Activated T-helper 1 cell treated with anti-CD3 and anti-CD28 coated beads, Interleukin-12 subunit alpha, Interleukin-12 subunit beta, Interleukin-2, Interleukin-4 antibody, amounts not matched to agents 30 ng/mL and 10 ng/mL and 1 ng/mL, durations not matched to agents 14 hours and 24 hours and 36 hours (primary cell): ENCODE measurements at places on chromosomes 13 and 19.

- no peak for DNase-seq
- H3K27me3 ChIP-seq: no peaks in the 10 kb centered on the region
Observed at GRCh38 chr13:66586489-66586888, 643.6 kb downstream of the PCDH9 start.

GRCh38 chr19:29598496-29598895, 7.6 kb upstream of the POP4 start:
- H3K36me3 ChIP-seq: no peaks in the 10 kb centered on the region
- H3K27ac ChIP-seq: no peak overlapping the region
- H3K4me1 ChIP-seq: no peaks in the 10 kb centered on the region
- no peak for DNase-seq

GRCh38 chr19:3250675-3251074, 26.2 kb downstream of the CELF5 start:
- H3K27ac ChIP-seq: no peak overlapping the region
- H3K4me1 ChIP-seq: no peaks in the 10 kb centered on the region
- peak; percentile 4 for DNase-seq
- no peak overlapping the region for H3K4me3 ChIP-seq

GRCh38 chr13:51980908-51981307, 30.3 kb downstream of the ATP7B start:
- peaks cover 6% of the 10 kb centered on the region for H3K27me3 ChIP-seq
- DNase-seq: no peak
- no peaks in the 10 kb centered on the region for H3K4me1 ChIP-seq
- no peak overlapping the region for H3K4me3 ChIP-seq

DNA sequence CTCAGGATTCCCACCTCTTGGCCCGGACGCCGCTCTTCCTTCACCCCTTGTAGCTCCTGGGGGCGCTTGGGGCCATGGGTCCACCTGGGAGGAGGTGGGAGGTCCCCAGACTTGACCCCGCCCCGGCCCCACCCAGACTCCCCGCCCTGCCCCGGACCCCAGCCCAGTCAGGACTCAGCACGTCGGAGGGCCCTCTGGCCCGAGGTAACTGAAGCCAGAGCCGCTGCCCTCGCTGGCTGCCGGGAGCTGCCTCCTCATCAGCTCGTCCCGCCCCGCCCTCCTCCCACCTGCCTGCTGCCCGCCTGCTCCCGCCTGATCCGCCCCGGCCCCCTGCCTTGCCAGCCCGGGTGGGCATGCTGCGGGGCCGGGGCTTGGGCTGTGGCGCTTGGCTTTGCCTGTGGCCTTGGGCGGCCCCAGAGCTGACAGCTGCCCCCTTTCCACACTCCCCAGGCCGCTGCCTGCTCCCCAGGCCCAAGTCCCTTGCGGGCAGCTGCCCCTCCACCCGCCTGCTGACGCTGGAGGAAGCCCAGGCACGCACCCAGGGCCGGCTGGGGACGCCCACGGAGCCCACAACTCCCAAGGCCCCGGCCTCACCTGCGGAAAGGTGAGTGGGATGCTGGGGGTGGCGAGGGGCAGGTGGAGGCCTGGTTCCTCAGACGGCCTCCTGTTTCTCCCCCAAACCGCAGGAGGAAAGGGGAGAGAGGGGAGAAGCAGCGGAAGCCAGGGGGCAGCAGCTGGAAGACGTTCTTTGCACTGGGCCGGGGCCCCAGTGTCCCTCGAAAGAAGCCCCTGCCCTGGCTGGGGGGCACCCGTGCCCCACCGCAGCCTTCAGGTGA, 9.4 kb downstream of the ARHGAP33 start:
- no peak for DNase-seq
- H3K27me3 ChIP-seq: no peaks in the 10 kb centered on the region
- H3K27ac ChIP-seq: no peak overlapping the region

DNA sequence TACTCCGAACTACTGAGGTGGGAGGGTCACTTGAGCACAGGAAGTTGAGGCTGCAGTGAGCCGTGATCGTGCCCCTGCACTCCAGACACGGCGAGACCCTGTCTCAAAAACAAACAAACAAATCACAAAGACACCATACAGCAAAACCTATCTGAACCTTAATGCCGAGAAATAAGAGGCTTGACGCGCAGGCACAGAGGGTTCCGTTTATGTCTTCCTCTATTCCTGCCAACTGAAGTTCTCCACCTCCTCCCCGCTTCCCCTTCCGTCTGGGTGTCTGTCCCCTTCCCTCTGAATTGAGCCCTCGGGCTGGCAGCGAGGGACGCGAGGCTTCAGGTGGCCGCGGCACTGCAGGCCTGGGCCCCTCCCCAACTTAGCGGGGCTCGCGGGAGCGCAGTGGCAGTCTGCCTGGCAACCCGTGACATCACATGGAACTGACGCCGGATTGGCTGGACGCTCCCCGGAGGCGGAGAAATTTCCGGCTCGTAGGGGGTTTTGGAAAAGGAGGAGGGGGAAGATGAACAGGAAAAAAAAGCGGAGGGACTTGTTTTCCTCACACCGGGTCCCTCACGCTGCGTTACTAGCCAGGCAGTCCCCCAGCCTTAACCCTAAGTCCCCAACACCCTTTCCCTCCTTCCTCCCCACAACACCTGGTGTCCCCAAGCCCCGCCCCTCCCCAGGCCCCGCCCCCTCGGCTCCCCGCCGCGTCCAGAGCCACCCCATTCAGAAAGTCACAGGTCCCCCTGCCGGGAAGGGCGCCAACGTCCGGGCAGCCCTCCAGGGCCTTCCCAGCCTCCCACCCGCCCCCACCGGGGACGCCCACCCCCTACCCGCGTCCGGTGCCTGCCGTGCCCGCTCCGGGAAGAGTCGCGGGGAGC, 1.1 kb upstream of the MYBPC2 start:
- H3K27me3 ChIP-seq: peaks cover 13% of the 10 kb centered on the region
- H3K4me1 ChIP-seq: peaks cover 12% of the 10 kb centered on the region
- DNase-seq: peak; percentile 88
- H3K27ac ChIP-seq: peak overlapping the region; percentile 93
- H3K4me3 ChIP-seq: peak overlapping the region; percentile 89

DNA sequence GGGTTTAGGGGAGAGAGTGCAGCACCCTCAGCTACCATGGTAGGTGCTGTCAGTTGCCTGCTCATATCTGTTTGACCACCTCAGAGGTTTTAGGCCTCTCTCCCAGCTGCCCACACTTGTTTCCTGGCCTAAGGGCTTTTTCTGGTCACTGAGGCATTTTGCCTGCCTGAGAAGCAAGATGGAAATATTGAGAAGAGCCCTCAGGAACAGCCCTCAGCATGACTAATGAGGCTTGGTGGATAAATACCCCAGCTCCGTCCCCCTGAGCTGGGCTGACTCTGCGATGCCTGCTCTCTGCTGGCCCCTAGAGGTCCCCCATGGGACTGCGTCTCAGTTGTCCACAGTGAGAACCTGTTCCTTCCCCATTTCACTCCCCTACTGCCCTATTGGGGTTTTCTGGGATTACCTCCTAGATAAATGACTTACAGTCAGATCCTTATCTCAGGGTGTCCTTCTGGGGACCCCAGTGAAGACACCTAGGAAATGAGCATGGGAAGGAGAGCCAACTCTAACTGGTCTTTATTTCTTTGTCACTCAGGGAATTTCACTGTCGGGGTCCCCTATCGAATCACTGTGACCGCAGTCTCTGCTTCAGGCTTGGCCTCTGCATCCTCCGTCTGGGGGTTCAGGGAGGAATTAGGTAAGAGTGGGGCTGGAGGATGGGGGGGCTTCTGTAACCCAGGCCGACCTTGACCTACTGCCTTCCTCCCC, 13.3 kb downstream of the PALM3 start:
- H3K27ac ChIP-seq: no peak overlapping the region
- peak; percentile 60 for DNase-seq
- H3K4me3 ChIP-seq: no peak overlapping the region
- peaks cover 7% of the 10 kb centered on the region for H3K4me1 ChIP-seq
